ENCODE measurements at places on chromosomes 4 and X. TPM values are rescaled to one million over a fixed set of nuclear protein-coding genes. Genes with fewer than 3 reads are reported as not detected.
A peak's percentile ranks its signal among the peaks of the same experiment; 100 is the strongest.

DNA sequence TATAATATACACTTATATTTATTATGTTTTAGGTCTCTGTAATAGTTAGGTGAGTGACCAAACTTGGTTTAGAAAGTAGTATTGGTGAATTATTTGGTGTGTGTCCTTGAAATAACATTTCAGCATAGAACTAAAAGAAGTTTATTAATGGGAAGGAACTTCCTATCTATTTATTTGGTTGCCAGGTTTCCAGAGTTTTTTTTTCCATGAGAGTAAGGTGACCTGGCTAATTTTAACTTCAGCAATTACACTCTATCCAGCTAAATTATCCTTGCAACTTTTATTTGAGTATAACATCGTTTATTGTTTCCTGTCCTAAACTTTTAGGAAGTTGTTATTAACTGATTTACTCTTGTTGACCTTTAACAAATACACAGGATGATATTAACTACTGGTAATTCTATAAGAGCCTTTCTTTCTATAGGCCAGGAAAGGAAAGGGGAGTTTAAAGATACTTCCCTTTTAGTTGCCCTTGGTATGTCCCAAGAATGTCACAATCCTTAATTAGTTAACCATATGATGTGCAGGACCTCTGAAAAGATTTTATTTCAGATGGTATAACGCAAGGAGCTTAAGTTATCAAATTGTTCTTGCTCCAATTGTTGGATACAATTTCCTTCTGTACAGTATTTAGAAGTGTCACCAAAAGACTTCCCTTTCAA, 18.9 kb downstream of the PRDM8 start:
- DNase-seq: no peak

Gene ARHGAP36
- total RNA-seq: not detected

DNA sequence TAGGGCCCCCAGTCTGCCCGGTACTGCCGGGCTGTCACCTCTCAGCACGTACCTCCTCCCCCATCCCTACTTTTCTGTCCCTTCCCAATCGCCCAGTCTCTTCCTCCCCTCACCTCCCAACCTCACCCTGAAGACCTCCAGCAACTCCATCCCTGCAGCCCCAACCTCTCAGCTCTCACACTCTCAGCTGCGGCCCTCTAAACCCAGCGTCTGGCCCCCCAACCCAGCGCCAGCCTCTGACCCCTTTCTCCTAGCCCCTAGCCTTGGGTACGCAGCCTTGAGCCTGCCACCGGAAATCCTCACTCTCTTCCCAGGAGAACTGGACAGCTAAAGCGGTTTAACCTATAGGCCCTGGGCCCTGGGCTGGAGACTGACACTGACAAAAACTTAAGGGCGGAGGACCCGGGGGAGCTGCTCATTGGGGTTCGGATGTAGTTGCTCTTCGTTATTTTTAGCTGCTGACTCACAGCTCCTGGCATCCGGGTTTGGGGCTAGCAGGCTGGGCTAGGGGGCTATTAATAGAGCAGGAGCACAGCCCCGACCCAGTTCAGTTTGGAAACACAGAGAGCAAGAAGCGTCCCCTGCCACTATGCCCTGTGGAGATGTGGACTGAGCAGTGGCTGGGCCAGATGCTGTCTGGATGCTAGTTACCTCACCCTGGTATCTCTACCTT, 9.6 kb upstream of the DLG3 start:
- peak; percentile 23 for DNase-seq

GRCh38 chrX:43002526-43003203, 224.7 kb upstream of the PPP1R2C start:
- no peak for DNase-seq

Gene POU3F4
- not detected for total RNA-seq

Gene RRH
- total RNA-seq: not detected

Gene NEUROG2
- total RNA-seq: 0.06 TPM

Gene CT45A8
- total RNA-seq: 0.69 TPM

Gene AADAT
- 3.2 TPM for total RNA-seq

DNA sequence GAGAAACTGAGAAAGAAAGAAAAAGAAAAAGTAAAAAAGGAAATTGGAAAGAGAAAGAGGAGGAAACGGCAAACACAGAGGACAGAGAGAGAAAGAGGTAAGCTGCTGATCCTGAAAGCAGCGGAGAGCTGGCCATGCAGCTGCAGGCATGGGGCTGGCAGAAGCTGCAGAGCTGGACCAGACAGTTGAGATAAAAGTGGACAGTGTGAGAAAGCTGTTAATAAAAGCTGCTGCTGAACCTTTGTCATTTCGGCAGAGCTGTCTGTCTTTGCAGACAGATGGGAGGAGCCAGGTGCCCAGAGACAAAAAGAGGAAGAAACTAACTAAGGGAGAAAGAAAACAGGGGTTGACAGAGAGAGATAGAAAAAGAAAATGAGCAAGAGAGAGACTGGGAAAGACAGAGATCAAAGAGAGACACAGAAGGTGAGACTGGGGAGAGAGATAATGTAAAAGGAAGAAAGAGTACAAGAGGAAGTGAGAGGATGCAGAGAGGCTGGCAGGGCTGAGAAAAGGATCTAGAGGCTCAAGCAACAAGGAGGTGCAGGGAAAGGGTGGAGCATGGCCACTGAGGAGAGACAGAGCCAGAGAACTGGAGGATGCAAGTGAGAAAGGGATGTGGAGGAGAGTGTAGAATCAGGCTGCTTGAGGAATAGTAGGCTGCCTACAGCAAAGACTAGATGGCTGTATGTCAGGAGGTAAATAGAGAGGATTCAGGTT, 376.8 kb upstream of the FGF16 start:
- no peak for DNase-seq

Data from Daoy (cell line).